ENCODE measurements at places on chromosomes 6 and 20.

DNA sequence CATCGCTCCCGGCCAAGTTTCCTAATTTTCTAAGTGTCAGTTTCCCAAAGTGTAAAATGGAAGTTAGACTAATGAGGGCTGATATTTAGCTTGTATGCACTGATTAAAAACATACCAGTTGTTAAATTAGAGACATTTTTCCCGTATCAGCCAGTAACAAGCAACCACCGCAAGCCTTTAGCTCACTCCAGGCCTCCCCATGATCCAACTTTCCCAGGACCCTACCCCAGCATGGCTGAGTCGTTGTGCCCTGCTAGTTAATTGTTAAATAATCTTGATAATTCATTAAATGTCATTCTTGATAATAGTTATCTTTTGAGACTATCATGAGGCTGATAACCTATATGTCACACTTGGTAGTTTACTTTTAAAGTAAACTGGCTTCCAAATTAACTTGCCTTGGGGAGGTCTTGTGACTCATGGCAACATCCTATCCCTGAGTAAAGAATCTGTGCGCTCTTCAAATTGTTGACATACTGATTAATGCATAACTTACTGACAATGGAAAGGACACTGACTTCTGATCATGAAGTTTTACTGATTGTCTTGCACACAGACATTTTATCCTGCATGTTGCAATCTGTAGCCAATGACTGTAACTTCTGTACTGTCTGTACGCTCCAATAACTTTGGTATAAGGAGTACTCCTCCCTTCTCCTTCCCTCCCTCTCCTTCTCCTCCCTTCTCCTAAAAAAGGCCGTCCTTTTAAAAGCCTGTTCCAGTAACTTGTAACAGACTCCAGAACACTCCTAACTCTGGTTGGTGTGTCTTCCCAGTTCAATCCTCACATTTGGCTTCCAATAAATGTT is 6.3 kb upstream of the GTF3C6 start:
- DNase-seq, result no peak

- no peak for DNase-seq
These were observed 30.4 kb downstream of the ATXN1 start for GRCh38 chr6:16730738-16731477.

- DNase-seq, result no peak
These were observed 31.4 kb downstream of the RAMACL start for GRCh38 chr6:166555086-166555485.

GRCh38 chr20:41507436-41507835 is 110.7 kb downstream of the CHD6 start:
- DNase-seq, result no peak

DNA sequence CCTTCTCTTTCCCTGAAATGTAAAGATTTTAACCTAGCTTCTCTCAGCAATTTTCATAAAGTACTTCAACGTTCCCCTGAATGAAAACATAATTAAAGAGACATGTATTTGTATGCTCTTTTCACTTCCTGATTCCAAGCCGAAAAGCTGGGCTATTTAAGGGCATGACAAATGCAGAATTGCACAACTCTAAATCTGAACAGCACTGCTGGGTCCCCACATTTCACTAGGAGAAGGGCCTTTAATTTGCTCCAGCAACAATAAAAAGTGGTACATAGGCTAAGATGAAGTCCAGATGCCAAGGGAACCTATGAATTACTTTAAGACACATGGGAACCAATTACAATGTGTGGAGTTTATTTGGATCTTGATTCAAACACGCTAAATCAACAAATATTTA is 42.0 kb downstream of the IRAK1BP1 start:
- DNase-seq, result no peak

DNA sequence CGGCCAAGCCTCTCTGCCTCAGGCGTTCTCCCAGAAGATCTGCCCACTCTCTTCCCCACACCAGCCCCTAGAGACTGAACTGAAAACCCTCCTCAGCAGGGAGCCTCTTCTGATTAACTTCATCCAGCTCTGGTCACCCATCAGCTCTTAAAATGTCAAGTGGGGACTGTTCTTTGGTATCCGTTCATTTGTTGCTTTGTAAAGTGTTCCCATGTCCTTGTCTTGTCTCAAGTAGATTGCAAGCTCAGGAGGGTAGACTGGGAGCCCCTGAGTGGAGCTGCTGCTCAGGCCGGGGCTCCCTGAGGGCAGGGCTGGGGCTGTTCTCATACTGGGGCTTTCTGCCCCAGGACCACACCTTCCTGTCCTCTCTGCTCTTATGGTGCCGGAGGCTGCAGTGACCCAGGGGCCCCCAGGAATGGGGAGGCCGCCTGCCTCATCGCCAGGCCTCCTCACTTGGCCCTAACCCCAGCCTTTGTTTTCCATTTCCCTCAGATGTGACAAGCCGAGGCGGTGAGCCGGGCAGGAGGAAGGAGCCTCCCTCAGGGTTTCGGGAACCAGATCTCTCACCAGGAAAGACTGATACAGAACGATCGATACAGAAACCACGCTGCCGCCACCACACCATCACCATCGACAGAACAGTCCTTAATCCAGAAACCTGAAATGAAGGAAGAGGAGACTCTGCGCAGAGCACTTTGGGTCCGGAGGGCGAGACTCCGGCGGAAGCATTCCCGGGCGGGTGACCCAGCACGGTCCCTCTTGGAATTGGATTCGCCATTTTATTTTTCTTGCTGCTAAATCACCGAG is 14.2 kb downstream of the VEGFA start:
- no peak for DNase-seq

- no peak for DNase-seq
These were observed 98.0 kb downstream of the FNDC1 start for GRCh38 chr6:159267165-159267564.

DNA sequence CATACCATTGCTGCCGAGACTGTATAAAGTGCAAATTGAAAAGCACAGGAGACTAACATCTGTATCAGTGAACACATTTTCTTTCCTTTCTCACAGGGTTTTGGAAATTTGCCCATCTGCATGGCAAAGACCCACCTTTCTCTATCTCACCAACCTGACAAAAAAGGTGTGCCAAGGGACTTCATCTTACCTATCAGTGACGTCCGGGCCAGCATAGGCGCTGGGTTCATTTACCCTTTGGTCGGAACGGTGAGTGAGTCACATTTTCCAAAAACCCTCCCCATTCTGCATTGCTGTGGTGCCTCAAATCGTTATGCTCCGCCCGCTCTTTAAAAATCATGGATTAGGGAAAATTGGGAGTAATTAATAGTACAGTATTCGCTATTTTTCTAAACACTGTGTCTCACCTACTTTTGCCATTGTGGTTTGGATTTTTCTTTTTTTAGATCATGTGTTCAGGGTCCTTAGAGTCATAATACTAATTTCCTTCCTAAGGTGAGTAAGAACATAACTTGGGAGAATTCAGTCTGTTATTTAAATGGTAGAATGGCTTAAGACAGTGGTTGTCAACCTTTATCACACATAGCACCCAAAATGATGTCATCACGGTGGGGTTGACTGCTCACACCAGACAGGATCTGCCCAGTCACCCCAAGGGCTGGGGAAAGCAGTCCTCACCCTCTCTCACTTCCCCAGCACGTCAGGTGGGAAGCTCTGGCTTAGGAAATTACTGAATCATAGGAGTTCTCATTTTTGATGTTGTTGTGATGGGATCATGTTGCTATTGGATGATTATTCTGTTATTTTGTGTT is 171.6 kb downstream of the MTHFD1L start:
- no peak for DNase-seq

DNA sequence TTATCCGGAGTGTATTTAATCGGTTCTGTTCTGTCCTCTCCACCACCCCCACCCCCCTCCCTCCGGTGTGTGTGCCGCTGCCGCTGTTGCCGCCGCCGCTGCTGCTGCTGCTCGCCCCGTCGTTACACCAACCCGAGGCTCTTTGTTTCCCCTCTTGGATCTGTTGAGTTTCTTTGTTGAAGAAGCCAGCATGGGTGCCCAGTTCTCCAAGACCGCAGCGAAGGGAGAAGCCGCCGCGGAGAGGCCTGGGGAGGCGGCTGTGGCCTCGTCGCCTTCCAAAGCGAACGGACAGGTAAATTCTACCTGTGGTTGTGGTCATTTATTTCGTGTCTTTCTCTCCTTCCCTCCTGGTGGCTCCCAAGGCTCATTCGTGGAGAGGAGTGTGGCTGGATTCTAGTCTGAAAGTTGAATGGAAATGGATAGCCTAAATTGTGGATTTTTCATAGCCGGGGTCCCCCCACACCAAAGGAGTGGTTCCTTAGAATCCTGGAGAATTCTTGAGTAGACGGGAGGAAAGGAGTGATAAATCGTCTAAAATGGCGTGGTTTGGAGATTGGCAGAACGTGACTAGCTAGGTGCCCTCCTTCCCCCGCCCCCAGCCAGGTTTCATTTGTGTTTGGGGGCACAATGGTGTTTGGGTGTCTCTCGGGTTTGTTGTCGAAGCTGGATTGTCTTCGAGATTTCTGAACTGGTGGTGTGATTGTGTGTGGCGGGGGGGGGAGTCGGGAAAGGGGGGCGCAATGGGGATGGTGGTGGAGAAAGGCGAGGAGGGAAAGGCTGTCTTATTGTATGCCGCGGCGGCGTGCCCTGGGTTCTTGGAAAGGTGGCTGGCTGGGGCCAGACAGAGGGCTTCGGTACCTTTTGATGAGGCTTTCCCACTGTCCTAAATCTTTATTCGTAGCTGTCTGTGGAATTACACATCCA is 673 bp downstream of the MARCKS start:
- no peak for DNase-seq

GRCh38 chr20:49310705-49311104 is 32.8 kb upstream of the ZNFX1 start:
- DNase-seq, result no peak

DNA sequence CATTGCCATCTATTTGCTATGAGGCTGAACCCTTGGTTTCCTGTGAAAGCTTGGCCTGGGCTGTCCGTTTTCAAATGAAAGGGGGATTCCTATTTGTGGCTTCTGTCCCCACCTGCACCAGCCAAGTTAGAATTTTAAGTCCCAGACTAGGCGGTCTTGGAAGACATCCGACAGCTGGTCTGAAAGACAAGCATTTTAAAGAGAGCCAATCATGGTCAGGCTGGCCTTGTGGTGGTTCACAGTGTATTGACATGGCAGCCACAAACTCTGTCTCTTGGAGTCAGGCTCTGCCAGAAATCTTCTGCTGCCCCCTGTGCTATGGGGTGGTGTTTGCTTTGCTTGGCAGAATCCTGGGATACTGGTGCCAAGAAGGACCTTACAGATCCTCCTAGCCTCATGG is 319.2 kb upstream of the MOCS1 start:
- no peak for DNase-seq

GRCh38 chr6:37535759-37536490 is 36.2 kb upstream of the CCDC167 start:
- no peak for DNase-seq

DNA sequence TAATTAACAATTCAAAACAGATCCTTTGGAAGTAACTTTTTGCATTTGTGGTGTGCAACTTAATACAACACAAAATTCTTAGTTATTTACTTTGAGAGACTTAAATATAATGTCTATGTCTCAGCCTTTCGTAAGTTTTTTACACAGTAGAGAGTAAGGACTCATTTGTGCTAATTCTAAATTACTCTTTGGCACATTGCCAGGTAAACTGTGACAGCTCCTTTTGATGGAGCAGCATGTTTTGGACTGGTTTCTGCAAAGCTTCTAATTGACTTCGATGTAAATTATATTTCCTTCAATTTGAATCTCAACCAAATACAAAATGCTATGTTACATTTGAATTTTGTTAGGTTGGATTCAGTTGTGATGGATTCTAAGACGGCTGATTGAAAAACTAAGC is 450.7 kb upstream of the OPRM1 start:
- DNase-seq, result no peak

GRCh38 chr20:58903614-58904013 is 51.1 kb downstream of the GNAS start:
- DNase-seq, result no peak

DNA sequence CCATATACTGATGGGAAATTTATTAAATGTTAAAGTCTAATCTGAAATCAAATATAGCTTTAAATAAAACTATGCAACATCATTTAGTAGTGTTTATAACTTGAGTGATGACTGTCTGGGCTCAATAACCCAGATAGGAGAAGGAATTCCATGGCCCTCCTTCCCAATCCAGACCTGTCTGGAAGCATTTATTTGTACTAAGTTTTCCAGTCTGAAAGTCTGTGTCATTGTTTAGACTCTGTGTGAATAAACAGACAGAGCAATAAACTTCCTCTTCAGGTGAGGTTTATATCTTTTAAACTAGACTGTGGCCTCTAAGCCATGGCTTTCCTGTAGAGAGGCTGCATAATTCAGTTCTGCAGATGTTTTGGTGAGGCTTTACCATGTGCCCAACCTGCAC is 176.4 kb downstream of the SOX4 start:
- DNase-seq, result no peak

DNA sequence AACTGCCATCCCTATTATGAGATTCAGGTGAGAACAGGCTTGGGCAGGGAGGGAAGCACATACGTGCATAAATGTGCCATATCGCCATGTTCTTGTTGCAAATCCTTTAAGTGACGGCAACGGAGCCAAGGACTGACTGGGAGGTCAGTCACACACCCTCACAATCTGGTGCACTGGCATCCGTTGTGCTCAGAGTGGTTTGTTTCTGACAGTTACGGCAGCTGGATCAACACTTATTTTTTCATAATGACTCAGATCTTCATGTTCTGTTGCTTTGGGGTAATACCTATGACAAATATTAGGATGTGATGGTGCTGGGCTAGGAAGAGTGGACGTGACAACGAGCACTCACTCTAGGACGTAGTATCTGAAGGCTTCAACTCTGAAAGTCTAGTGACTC is 56.2 kb upstream of the PREP start:
- no peak for DNase-seq

DNA sequence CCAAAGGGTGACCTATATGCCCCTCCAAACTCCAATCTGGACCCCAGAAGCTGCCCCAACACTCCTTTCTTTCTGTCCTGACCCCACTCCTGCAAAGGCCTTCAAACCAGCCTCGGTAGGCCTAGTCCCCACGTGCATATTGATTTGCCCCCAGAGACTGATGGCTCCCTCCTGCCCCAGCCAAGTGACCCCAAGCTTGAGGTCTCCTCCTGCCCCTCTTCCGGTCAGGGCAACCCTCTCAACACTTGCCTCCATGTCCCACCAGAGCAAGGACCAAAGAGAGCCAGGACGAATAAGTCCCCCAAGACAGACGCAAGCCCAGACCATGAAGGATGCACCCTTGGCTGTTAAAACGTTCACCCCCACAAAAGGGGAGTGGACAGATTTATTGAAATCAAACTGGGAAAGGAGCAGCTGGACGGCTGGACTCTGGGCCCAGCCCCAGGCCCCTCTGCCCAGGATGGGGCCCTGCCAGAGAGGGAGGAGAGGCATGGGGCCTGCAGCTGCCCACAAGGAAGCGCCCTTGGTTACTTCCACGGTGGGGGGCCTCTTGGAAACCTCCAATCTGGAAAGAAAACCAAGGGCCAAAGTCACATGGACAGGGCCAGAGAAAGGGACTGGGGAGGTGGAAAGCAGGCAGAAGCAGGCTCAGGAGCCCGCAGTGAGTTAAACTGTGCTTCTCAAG is 2.4 kb upstream of the SPEF1 start:
- DNase-seq, result no peak
